NCI-H1694 (cell line): ENCODE measurements at places on chromosomes 4 and X.

DNA sequence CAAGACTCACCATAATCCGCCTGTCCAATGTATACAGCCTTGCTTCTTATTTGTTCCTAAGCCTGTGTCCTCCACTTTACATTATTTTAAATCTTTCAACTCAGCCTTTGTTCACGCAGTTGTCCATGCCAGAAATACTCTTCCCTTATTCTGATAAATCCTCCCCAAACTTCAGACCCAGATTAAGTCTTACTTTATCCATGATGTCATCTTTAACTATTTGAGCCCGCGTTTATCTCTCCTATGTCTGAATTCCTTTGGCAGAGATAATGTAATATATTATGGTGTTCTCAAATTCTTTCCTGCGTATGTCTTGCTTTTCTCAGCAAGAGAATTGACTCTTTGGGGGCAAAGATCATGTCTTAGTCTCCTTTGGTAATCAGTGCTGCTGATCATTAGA lies 129.6 kb downstream of the LUZP4 start:
- no peak for DNase-seq

- no peak for DNase-seq
Measured at GRCh38 chr4:8694226-8694625, 101.7 kb downstream of the CPZ start.

- DNase-seq: no peak
Measured at GRCh38 chr4:74548561-74548960, 103.6 kb downstream of the AREG start.

DNA sequence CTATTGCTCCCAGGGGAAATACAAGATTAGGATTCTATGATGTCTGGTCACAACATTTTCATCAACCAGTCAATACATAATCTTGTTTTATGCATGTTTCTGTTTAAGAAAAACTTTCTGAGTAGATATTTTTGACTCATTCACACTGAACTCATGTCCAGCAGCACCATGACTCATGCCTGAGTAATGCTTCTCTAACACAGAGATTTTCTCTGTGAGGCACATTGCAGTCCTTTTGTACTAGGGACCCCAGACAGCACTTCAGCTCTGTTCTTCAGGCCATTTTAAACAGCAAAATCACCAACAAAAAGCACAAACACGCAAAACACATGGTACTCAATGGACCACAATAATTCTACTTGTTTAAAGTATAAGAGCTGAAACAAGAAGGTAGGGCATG lies 83.6 kb downstream of the MXRA5 start:
- no peak for DNase-seq

- DNase-seq: no peak
Measured at GRCh38 chr4:7420661-7421040, 14.1 kb downstream of the PSAPL1 start.
